ENCODE measurements at places on chromosomes 12 and 14. TPM values are rescaled to one million over a fixed set of nuclear protein-coding genes. Genes with fewer than 3 reads are reported as not detected.

Gene PPP1R1A
- not detected for total RNA-seq

Gene FAM181A
- not detected for total RNA-seq

Gene KRT71
- not detected for total RNA-seq

Gene DHH
- not detected for total RNA-seq

- no peak for DNase-seq
Measured at GRCh38 chr12:39619316-39619659, 315 bp downstream of the ABCD2 start.

DNA sequence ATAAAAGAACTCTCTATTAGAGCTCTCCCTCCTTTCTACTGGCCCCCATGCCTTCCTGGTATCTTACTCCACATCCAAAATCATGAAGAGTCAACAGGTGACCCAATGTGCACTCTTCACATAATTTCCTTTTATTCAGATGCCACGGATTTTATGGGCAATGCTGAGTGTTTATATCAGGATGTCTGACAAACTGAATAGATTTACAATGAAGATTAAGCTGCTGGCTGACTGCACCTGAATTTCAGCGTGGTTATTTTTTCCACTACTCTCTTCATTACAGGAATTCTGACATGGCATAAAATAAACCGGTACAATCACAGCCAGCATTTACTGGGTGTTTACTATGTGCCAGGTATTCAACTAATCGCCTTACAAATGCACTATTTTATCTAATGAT is 29.4 kb upstream of the CERS5 start:
- no peak for DNase-seq
